Stimulated activated CD8-positive, alpha-beta memory T cell treated with anti-CD3 and anti-CD28 coated beads, Interleukin-4, amount 100 ng/mL, for 1 hour (primary cell): ENCODE measurements at places on chromosomes 13 and 19.

DNA sequence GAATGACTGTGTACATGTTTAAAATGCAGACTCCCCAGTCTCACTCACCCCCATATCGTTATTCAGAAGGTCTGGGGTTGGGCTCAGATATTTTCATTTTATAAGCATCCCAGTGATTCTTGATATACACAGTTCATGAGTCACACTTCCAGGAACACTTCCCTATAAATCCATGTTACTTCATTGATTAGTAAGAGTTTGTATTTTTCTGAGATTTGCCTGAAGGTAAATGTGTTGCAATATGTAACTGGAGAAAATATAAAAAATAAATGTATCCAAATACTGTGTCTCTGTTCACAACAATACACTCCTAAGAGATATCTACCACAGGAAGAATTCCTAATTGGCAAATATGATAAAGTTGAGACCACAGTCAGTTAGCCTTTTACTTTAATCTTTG is 6.6 kb upstream of the PDX1 start:
- DNase-seq = no peak

DNA sequence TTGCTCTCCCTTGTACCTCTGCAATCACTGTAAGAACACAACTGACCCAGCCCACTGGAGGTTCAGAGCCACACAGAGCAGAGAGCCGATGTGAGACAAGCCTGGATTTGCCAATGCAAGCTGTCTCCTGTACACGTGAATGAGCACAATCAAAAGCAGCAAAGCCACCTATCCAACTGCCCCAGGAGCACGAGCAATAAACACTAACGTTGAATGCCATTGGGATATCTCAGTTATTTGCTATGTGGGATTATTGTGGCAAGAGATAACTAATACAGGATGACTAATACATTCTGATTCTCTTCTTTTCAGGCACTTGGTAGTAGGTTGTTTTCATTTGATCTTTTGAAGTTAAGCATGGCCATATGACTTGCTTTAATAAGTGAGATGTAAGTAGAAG is 85.2 kb upstream of the FAM216B start:
- no peak for DNase-seq

GRCh38 chr13:39385621-39386231 is 217.3 kb downstream of the LHFPL6 start:
- DNase-seq = no peak

GRCh38 chr19:18879579-18880373 is 16.2 kb downstream of the CERS1 start:
- no peak for DNase-seq

GRCh38 chr19:50328224-50328872 is 829 bp downstream of the KCNC3 start:
- no peak for DNase-seq
